T-helper 17 cell (primary cell): ENCODE measurements at places on chromosomes 7 and 10. TPM values are rescaled to one million over a fixed set of nuclear protein-coding genes. Genes with fewer than 3 reads are reported as not detected.

Gene GPR141
- not detected for total RNA-seq

Gene MET
- total RNA-seq: 0.18 TPM

Gene PAPOLB
- not detected for total RNA-seq

Gene PTPRN2
- 0.57 TPM for total RNA-seq

Gene PBLD
- total RNA-seq: 1.9 TPM

Gene AASS
- 3.6 TPM for total RNA-seq

Gene STOX1
- 0.12 TPM for total RNA-seq

Gene HOXA2
- not detected for total RNA-seq

Gene DLX6
- not detected for total RNA-seq

Gene EPDR1
- total RNA-seq: not detected

Gene AKR1C1
- total RNA-seq: 1.2 TPM

Gene GPR15LG
- not detected for total RNA-seq

Gene FZD1
- 0.13 TPM for total RNA-seq

Gene MYOF
- total RNA-seq: 0.81 TPM

Gene NPY4R
- total RNA-seq: not detected

Gene CFAP43
- total RNA-seq: not detected

Gene CDC123
- 35.9 TPM for total RNA-seq

Gene TMEM213
- not detected for total RNA-seq

Gene PIP
- not detected for total RNA-seq

Gene CFAP46
- not detected for total RNA-seq

Gene PRPS1L1
- not detected for total RNA-seq

Gene DMTF1
- 125 TPM for total RNA-seq

Gene PLXNA4
- 11.7 TPM for total RNA-seq

Gene ASAH2
- total RNA-seq: 2.5 TPM

Gene RAPGEF5
- total RNA-seq: 0.85 TPM

Gene A1CF
- not detected for total RNA-seq

Gene CHST15
- total RNA-seq: 0.26 TPM

Gene FAM241B
- 8.1 TPM for total RNA-seq

Gene TAS2R5
- total RNA-seq: 1.1 TPM

Gene MOGAT3
- not detected for total RNA-seq

Gene ABCB1
- total RNA-seq: 26.1 TPM

Gene TSPAN33
- 68.8 TPM for total RNA-seq

Gene TUBB8
- not detected for total RNA-seq

Gene CABCOCO1
- total RNA-seq: not detected
